ENCODE measurements at places on chromosomes 6 and 20. TPM values are rescaled to one million over a fixed set of nuclear protein-coding genes. Genes with fewer than 3 reads are reported as not detected.

The TRIM10 gene
- total RNA-seq, result 0.94 TPM

GRCh38 chr20:36908603-36909002 is 32.7 kb downstream of the TLDC2 start:
- no peak for DNase-seq

DNA sequence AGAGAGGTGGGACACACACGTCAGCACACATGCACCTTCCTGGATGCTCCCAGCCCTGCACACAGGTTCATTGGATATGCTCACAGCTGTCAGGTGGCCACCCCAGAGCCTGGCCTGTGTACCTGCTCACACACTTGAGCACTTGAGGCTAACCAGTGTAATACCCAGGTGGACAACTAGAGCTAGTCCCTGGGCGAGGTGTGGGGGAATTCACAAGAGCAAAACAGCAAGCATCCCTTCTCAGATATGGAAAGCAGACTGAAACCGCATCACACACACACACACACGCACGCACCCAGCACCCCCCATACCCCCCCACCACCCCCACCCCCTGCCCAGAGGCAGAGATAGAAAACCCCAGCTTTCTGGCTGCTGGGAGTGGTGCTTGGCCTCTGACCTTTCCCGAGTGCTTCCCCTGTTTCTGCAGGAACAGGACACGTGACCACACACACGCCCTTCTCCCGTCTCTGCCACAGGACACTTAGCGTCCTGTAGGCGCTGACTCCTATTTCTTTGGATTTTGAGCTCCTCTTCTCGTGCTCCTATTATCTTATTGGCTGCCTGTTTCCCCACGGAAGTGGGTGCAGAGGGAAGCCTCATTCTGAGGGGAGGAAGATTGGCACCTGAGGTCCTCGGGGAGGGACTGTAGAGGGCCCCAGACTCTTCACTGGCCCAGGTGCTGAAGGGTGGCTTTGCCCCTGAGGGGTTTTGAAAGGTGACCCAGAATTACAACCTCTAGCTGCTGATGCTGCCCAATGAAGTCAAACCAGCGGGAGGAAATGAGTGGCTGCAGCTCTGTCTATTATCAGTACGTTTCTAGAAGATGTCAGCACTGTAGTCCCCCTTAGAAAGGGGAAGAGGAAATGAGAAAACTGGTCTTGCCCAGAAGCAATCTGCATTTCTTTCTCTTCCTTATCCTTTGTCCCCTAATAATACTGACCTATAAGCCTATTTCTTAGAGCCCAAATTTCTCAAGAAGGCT is 65.8 kb downstream of the SYTL3 start:
- no peak for DNase-seq

DNA sequence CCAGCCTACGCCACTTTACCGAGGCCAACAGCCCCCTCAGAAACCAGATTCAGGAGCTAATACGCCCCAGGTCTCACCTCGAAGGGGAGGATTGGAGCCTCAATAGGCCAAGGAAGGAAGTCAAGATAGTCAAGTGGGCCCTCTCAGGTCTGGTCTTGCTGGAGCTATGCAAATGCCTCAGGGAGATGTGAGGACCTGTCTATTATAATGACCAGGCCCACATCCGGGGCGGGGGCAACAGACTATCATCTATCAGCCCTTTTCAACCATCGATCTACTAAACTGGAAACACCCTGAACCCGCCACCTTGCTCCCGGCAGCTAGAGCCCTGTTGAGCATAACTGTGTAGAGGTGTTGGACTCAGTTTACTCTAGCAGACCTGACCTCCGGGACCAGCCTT is 12.7 kb upstream of the GSTA3 start:
- DNase-seq, result no peak

DNA sequence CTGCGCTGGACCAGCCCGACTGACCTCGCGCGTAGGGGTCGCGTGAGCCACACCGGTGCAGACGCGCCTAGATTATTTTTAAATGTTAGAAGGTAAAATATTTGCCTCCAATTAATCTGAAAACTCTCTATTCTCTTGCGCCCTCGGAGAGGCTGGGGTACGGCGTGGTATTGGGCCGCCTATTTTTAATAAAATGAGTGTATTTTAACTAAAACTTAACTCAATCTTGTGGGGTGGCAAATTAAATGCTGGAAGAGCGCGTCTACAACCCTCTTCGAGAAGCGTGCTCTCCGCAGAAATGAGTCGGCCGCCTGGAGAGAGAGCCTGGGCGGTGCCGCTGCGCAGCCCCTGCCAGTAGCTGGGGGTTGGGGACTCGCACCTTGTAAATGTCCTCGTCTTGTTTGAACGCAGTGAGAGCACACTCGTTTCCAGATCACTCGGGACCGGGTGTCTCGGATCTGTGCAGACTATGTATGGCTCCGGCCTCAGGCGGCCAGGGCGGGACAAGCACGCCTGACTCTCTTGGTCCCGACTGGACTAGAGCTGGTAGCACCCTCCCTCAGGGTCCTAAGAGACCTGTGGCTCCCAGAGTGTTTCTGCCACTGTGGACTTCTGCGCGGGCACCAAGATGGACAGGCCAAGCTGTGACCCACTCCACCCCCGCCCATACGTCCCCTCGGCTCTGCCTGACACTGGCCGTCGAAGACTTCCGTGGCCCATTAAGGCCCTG is 2.0 kb upstream of the MAFB start:
- DNase-seq, result no peak

- DNase-seq, result no peak
Measured at GRCh38 chr6:144019929-144020328, 11.9 kb upstream of the PLAGL1 start.

DNA sequence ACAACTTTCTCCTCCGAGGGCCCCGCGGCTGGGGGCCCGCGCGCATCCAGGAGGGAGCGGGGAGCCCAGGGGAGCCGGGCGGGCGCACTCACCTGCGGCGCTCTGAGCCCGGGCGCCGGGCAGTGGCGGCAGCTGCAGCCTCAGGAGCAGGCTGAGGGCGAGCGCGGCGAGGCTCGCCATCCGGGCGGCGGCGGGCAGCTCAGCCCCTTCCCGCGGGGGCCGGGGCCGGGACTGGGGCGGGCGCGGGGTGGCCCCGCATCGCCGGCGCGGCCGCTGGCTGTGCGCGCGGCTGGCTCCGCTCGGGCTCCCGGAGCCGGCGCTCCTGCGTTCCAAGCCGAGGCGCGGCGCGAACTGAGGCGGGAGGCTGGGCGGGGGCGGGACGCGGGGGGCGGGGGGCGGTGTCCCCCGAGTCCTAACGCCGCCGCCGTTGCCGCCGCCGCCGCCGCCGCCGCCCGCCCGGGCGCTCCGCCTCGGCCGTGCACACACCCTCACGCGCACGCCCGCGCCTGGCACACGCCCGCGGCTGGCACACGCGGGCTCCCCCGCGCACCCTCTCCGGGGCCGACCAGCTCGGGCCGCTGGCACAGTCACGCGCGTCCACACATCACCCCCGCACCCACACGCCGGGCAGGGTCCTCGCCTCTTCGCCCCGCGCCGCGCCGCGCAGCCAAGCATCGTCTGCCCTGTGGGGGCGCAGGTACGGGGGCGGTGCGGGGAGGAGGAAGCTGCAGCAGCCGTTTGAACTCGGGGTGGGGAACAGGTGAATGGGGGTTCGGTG is at the start of gene PTPRT:
Gene PTPRT, minus strand, starts transcription at position 353 of the 778 bp plus-strand sequence. Its CDS starts 173 bp downstream, at position 180.
- DNase-seq, result no peak

- no peak for DNase-seq
Measured at GRCh38 chr6:110265273-110265672, 85.0 kb downstream of the CDC40 start.
